NCI-H1105 (cell line): ENCODE measurements at places on chromosomes 6 and 20.

- peak; percentile 72 for DNase-seq
These were observed 637 bp downstream of the ARID1B start for GRCh38 chr6:156777577-156778453.

GRCh38 chr6:72616406-72617015 is 5.4 kb upstream of the KCNQ5 start:
- no peak for DNase-seq

- no peak for DNase-seq
These were observed 182.3 kb downstream of the DTNBP1 start for GRCh38 chr6:15480525-15480924.

DNA sequence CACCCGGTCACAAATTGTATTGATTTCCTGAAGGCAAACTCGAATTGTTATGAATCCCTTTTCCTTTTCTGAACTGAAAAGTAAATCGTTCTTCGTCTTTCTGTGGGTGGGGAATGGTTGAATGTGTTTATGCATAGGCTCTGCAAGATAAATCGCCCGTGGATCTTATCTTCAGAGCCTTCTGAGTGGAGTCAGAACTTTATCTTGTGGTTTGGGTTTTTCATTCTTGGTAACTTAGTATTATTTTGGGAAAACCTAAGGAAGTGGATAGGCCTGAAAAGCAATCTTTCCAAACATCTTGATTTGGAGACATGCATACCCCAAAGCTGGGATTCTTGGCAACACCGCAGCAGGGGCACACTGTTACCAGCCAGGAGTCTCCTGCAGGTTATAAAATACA is 122.4 kb downstream of the MAP3K7 start:
- no peak for DNase-seq

GRCh38 chr6:148890652-148891404 is 144.0 kb downstream of the UST start:
- DNase-seq, result no peak

DNA sequence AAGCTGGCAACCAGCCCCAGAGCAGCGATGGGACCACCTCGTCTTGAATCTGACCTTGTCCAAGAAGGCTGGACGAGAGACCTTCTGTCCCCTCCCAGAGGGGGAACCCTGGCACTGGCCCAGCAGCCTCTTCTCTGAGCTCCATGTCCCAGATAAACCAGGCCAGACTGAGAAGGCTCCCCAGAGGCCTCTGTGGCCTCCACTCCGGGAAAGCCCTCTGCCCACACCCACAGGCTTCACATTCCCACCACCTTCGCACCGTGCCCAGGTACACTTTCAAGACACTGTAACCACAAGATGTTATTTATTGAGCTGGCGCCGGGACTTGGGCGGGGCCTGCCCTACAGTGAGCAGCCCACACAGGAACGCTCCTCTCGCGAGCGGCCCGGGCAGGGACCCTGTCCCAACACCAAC is 33.2 kb downstream of the ADA start:
- no peak for DNase-seq

DNA sequence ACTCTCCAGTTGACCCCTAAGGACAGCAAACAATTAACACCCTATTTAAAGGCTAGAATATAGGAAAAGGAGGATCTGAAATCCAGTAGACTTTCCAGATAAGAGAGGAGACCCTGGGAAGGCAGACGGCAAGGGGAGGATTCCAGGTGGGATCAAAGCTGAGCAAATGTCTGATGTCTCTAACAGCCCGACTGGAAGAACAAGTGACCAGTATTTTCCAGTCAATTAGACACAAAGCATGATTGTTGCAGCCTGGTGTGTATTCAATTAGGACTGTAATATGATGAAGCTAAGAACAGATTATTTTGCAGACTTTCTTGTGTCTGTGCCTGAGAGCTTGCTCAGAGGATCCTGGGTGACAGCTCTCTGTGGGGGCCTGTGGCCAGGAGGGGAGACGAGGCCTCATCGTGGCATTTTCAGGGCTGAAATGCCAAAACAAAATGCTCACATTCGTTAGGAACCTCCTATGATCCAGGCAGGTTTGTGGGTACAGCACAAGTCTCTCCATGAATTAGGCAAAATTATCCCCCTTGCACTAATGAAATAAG is 471.8 kb upstream of the AGPAT4 start:
- DNase-seq, result no peak

GRCh38 chr6:30508890-30509736 is 19.8 kb downstream of the HLA-E start:
- no peak for DNase-seq

GRCh38 chr6:142570221-142570671 is 268.4 kb downstream of the ADGRG6 start:
- no peak for DNase-seq

DNA sequence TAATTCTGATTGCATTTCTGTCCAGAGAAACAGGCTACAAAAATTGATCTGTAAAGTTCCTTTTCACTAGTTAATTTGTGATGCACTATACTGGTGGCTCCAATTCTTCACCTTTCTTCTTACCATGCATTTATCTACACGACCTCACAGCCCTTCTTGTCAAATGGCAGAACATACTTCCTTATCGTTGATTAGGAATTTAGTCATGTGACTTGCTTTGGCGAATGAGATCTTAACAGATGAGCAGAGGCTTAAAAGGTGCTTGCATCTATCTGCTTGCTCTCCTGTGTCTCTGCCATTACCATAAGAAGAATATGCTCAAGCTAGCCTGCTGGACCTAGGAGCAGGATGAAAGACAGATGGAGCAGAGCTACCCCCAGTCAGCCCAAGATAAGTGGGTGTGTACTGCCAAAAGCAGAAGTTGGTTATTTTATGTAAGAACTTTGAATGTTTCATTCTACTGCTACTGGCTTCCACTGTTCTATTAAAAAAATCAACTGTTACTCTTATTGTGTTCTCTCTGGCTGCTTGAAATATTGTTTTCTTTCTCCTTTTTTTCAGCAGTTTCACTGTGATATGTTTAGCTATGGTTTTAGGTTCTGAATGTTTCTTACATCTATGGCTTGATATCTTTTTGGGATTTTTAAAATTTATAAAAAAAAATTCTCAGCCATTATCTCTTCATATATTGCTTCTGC is 40.2 kb upstream of the RBM24 start:
- DNase-seq, result no peak

DNA sequence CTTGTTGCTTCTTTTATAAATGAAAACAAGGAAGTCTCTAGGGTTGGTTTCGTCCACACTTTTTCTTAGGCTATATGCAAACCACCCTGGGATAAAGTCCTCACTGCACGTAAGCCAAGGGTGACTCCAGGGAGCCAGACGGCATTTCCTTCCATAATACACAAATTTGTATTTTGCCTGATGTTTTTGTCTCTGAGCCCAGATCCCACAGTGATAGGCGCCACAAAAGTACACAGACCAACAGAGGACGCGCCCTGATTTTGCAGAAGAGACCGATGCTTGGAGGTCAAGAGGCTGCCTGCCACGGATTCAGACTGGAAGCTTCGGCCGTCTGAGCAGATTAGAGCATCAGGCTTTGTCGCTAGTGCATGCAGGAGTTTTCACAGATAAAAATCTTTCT is 22.8 kb downstream of the FOXQ1 start:
- no peak for DNase-seq

GRCh38 chr6:47179286-47179685 is 130.4 kb downstream of the TNFRSF21 start:
- DNase-seq, result no peak

GRCh38 chr20:5863040-5863833 is 87.1 kb downstream of the TRMT6 start:
- DNase-seq, result no peak

DNA sequence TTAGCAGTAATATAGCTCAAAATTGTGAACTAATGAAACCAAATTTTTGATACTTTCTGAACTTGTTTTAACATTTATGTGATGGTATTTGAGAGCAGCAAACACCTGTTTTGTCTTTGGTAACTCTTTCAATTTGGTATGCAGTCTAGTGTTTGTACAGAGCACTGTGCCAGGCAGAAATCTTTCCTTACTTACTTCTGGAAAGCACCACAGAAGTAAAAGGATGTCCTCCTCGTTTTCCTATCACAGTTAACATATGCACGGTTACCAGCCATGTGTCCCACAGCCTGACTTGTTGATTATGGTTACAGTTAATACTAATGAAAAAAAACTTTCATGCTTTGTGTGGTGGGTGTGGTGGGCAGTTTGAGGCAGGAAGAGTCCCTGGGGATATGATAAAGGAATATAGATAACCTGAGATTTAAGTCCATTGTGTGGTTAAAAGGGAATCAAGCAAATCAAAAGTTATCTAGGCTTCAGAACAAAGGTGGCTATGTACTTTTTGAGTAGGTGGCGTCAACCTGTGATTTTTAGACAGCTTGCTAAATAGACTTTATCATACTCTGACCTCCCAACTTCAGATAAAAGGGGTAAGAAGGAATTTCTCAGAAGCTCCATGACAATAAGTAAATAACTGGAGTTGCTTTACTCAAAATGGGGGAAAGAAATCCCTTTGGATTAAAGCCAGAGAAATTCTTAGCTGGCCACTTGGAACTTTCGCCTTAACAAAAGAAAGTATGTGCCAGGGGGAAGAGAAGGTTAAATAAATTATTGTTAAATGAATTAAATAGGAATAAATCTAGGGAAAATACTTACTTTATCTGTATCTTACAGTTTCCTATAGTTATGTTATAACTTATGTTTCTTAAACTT is 20.1 kb upstream of the COL10A1 start:
- no peak for DNase-seq

DNA sequence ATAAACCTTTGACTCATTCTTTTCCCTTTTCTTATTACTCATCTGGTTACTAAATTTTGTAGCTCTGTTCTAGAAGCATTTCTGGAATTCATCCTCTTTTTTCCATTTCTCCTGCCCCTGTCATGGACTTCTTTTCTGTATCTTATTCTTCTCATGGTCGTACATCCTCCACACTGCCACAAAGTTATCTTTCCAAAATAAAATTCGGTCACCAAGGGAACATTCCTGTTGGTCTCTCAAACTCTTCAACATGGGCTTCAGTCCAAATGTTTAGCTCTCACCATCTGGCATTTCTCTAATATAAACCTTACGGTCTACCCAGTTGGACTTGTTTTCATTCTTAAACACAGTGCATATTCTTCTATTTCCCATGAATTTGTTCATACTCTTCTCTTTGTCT is 428.8 kb upstream of the ID4 start:
- no peak for DNase-seq

GRCh38 chr6:30075790-30076732 is 492 bp upstream of the RNF39 start:
- peak; percentile 23 for DNase-seq

GRCh38 chr6:23589811-23590210 is 536.2 kb upstream of the NRSN1 start:
- no peak for DNase-seq

- DNase-seq, result no peak
These were observed 97.9 kb downstream of the RCAN2 start for GRCh38 chr6:46393161-46393939.

GRCh38 chr6:119661078-119661477 is 311.5 kb upstream of the MAN1A1 start:
- DNase-seq, result no peak

DNA sequence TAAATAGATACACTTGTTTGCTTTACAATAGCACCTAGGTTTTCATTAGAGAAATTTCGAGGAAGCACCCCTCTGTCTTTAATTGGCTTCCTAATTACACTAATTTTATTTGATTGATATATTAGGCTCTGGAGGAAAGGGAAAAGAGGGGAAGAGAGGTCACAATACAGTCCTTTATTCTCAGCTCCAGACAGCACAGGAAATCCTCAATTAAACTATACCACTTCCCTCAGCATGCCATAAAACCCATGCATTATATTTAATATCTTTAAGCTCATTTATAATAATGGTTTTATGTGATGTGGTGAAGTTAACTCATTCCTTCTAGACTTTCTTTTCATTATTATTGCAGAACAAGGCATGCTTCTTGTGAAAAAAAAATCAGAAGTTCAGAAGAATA is 17.7 kb upstream of the PDE7B start:
- no peak for DNase-seq

DNA sequence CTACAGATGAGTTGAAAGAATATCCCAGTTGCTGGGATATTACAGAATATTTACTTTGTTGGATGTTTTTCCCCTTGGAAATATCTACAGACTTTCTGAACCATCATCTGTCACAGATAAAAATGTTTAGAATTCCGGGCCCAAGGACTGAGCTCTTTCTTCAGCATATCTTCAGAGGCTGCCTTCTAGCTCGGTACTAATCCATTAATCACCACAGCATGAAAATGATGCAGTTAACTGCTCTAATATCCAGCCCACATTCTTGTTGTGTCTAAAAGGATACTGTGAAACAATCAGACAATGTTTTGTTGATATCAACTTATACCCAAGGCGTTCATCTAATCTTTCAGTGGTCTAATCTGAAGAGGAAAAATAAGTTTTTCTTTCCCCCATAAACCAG is 247.4 kb downstream of the TBC1D32 start:
- DNase-seq, result no peak

- peak; percentile 64 for DNase-seq
These were observed 75.8 kb downstream of the PSMG4 start for GRCh38 chr6:3334555-3334954.

DNA sequence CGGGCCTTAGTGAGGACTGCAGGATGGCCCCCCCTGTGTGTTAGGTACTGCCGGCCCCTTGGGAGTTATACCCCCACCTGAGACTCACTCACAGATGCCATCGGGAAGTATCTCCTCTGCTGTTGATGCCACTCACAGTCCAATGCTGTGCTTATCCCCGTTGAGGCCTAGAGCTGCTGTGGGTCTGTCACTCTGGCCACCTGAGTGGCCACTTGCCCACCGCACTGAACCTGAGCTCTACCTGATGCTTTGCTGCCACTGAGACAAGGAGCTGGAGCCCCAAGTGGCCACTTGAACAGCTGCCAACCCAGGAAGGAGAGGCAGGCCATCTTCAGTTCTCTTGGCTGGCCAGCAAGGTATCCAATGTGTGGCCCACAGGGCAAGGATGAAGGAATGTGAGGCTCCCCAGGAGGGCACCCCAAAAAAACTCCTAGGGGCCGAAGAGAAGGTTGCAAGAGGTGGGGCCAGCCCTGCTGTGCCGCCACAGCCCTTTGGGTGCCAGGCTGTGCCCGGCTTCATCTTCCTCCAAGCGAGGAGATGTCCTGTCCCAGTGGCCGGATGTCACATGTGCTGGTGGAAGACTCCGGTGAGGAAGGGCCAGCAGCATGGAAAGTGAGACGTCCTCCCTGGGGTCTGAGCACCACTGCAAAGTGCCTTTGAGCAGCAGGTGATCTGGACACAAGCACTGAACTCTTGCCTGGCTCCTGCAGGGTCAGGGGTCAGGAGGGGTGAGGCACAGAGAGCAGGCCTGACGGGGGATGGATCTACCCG is 29.5 kb upstream of the PCMTD2 start:
- DNase-seq, result no peak
